ENCODE measurements at places on chromosomes 7 and 10.

DNA sequence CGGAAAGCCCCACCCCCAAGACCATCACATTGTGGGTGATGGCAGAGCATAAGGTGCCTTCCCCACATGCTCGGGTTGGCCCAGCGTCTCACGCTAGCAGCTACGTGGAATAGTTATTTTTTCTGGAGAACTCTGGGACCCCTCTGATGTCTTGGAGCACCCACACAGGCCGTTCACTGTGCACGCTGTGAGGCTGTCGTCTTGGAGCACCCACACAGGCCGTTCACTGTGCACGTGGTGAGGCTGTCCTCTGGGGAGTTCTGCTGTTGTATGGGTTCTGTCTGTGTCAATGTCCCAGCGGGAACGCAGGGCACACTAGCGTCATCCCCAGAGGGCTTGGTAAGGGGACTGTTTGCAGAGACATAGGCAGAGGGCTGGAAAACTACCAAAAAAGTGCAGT, 38.8 kb upstream of the FAM20C start:
- DNase-seq, result no peak

DNA sequence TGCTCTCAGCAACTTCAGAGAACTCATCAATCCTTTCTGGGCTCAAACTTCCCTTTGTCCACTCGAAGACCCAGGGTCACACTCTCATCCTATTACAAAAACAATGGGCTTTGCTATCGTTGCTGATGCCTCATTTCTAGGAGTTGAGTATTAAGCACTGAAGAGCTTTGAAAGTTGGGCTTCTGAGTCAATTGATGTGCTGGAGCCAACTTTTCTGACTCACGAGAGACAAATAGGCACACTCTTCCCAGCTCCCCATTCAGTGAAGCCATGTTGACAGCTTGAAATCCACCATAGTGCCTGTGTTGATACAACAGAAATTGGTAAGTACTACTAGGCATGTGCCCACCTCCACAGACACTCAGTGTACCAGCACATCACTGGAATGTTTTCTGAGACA, 97.5 kb upstream of the PRSS58 start:
- DNase-seq, result no peak

DNA sequence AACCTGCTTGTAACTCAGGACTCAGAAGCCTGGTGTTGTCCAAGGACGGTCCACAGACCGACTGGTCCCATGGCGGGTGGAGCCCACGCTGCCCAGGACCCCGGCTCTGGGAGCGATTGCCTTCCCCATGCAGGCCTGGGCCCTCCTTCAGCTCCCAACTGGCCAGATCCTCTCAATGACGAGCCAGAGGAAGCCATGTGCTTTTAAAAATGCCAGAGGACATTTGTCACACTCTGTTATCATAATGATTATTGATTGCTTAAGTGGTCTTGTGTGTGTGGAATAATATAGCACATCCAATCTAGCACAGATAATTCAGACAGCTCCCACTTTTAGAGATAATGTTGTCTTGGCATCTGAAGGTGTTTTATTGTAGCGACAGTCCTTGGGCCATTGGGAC, 22.6 kb upstream of the OGDHL start:
- no peak for DNase-seq

GRCh38 chr10:55351431-55351830, 550.4 kb upstream of the PCDH15 start:
- no peak for DNase-seq

DNA sequence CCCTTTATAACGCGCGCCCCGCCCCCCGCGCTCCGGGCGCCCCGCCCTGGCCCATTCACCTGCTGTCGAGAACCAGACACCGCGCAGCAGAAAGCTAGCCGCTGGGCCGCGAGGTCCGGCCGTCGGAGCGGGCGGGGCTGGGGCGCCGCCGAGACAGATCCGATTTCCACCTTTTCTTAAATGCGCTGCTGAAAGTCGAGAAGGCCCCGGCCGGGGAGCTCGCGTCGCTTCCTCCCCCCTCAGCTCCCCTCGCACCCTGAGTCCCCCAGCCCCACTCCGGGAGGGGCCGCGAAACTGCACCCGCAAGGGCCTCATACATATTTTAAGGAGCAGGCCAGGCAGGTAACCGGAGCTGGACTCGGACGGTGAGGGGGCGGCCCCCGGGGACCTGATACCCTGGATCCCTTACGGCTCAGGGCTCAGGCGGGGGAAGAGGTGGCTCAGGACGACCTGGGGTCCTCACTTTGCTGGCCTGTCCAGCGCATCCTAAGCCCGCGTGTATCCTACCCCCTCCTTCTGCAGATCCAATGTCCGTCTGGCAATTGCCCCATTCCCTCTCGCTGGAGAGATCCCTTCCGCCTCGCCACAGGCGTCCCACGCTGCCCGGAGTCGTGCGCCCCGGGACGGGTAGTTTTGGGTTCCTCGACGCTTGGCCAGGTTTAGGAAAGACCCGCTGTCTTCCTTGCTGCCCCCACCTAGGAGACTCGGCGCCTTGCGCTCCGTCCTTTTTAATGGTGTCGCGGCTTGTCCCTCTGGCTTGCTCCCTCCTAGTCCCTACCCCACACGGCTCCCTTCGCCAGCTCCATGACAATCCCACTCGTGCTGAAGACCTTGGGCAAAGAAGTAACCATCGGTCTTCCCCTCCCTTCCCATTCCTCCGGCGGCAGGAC, 170.6 kb downstream of the UBE2H start:
- no peak for DNase-seq

GRCh38 chr10:77163670-77164348, 473.8 kb downstream of the KCNMA1 start:
- no peak for DNase-seq

DNA sequence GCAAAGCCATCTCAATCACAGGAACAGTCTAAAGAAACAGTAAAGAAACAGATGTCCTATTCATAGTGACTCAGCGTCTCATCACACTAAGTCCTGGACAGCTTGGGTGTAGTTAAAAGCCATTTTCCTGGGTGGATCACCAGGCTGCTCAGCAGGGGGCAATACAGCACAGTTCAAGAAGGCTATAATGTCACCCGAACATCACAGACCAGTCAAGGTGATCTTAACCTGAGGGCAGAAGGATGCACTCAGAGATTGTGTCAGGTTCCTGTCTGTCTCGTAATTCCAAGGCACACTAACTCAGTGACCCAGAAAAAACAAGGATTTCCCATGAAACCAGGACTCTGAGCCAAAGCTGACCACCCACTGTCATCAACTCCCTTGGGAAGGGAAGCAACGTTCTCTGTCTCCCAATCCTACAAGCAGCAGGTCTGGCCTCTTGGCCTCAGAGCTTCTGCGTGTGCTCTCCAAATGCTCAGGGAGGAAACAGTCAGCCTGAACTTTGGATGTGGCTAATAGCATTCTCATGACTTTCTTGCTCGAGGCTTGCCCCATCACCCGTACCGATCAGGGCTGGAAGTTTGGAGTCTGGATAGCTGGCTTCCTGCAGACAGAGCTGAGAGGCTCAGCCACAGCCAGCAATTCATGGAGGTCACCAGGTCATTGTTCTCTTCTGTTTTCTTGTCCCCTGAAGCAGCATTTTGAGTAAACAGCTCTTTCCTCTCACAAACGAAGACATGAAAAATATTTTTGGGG, 90.4 kb upstream of the FAM171A1 start:
- DNase-seq, result no peak

DNA sequence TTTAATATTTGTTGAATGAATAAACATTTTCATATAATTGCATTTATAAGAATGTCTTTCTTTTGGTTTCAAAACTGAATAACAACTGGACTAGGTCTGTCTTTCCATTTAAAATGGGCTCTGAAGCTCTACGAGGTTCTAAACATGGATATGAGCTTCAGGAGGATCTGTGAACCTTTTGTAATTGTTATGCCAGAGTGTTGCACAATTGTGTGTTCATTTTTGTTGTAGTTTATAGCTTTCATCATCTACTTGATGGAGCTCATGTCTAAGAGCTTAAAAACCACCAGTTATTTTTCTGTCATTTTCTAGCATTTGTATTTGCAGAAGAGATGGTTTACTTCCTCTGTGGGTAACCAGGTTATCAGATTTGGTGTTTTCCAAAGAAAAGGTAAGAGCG, 265.7 kb upstream of the NPY start:
- no peak for DNase-seq

DNA sequence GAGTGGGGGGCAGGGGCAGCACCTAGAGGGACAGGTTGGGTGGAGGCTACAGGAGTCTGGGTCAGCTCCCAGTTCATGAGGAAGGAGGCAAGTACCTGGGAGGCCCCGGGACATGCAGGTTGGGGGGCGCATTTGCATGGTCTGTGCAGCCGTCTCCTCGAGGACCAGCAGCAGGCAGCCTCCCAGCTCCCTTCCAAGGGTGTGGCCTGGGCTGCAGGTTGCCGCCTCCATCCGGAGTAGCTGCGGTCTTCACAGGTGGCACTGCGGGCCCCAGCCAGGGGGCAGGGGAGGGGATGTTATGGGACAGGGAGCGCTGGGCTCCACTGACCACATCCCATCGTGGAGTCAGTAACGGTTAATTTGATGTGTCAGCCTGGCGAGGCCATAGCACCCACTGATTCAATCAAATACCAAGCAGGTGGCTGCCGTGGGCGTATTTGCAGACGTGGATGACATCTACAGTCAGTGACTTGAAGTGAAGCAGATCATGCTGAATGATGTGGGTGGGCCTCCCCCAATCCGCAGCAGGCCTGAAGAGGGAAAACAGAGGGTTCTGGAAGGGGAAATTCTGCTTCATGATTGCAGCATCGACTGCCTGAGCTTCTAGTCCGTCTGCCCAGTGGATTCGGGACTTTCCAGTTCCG, 81.6 kb downstream of the PRKAG2 start:
- no peak for DNase-seq

All from NCI-H1092 (cell line).